ENCODE measurements at places on chromosomes 1 and 21.

DNA sequence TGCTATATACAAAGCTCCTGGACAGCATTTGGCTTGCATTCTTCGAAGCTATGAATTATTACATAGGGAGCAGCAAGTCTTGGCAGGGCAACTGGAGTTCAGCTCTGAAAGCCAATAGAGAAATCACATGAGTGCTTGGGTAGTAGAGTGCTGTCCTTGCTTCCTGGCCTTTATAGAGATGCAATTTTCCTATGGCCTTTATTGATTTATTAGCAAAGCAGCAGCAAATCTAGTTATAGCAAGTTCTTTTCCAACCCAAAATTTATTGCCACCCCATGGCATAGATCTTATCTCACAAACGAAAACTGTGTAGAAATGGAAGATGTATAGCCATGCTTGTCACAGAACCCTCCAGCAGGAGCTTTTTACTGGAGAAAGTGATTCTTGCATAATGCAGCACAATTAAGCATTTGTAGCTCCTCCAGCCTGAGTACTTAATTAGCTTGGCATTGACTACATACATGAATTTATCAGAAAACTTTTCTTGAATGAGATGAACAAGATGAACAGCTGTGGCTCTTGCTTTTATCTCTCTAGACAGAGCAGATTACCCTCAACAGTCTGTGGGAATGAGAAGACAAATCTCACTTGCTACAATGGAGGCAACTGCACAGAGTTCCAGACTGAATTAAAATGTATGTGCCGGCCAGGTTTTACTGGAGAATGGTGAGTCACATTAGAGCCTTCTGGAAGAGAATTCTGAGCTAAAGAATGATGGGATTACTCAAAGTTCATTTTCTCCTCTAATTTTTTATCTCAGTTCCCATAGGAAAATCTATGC is 170.1 kb downstream of the CRB1 start:
- DNase-seq = no peak

DNA sequence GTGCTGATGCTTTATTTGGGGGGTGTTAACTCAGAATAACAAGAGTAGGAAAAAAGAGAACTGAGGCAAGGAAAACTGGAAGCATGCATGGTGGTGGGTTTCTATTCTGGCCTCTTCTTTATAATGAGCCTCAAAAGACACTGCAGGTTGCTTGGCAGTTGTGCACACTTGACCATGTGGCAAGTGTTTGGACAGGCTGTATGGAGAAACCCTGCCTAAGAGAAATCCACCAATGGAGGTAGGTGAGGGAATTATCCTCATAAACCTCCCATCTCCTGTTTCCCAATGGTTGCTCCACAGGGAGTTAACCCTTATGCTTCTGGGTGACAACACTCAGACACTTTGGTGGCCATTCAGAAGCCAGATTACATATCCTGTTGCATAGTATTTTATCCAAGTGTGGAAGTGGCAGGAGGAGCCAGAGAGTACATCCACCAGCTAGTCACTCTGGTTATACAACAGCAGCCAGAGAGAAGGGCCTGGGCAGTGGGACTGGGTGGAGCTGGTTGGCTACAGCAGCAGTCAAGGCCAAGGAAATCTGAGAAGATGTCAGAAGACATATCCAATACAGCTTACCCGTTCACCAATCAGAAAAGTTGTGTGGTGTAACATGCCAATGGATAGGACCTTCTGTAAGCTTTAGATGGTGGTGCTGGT is 16.4 kb upstream of the VASH2 start:
- no peak for DNase-seq

DNA sequence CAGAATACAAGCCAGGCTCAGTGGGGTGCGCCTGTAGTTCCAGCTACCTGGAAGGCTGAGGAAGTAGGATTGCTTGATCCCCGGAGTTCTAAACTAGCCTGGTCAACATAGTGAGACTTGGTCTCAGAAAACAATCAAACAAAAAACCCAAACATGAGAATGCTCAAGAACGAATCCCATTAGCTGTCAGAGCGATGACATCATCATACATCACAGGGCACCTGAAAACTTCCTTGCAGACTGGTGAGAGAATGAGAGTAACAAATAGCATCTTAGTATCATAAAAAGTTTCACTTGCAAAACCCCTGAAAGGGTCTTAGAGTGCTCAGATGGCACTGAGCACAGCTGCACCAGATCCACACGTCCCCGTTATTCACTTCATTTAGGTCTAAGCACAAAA is 21.1 kb upstream of the CDCA8 start:
- no peak for DNase-seq

DNA sequence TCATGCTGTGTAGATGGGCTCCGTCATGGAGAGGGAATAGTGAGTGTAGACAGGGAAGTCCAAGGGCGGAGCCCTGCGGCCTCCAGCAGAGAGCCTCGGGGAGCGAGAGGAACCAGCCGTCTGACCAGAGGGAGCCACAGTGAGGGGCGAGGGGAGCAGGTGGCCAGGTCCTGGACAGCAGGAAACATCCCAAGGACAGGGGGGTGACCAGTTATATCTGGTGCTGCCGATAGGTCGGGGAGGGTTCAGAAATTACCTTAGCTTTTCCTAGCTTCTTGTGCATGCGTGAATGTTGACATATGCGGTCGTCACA is 46.5 kb downstream of the TRAPPC10 start:
- DNase-seq = no peak

GRCh38 chr1:54310439-54311328 is 95.5 kb downstream of the SSBP3 start:
- no peak for DNase-seq

- DNase-seq = no peak
Observed at GRCh38 chr1:68268896-68269483, 36.7 kb upstream of the WLS start.

- DNase-seq = no peak
Observed at GRCh38 chr1:53592521-53592982, 133.4 kb downstream of the DMRTB1 start.

- DNase-seq = no peak
Observed at GRCh38 chr1:50699795-50700194, 260.3 kb downstream of the FAF1 start.

GRCh38 chr1:43716559-43717281 is 9.4 kb downstream of the ST3GAL3 start:
- DNase-seq = no peak

GRCh38 chr1:214439352-214440119 is 111.9 kb downstream of the PTPN14 start:
- DNase-seq = no peak

DNA sequence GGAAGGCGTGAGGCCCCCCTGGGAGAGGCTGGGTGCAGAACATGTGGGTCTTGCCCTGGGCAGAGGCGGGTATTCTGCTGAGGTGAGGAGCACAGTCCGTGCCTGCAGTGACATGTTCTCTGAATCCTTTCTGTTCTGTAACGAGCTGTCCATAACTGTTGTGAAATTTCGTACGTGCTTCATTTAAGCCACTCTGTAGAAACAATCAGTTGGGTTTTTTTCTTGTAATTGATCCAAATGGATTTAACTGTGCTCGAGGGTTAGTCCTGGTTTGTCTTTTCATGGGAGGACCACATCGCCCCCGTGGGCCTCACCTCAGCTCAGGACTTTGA is 45.4 kb upstream of the DIP2A start:
- DNase-seq = no peak

DNA sequence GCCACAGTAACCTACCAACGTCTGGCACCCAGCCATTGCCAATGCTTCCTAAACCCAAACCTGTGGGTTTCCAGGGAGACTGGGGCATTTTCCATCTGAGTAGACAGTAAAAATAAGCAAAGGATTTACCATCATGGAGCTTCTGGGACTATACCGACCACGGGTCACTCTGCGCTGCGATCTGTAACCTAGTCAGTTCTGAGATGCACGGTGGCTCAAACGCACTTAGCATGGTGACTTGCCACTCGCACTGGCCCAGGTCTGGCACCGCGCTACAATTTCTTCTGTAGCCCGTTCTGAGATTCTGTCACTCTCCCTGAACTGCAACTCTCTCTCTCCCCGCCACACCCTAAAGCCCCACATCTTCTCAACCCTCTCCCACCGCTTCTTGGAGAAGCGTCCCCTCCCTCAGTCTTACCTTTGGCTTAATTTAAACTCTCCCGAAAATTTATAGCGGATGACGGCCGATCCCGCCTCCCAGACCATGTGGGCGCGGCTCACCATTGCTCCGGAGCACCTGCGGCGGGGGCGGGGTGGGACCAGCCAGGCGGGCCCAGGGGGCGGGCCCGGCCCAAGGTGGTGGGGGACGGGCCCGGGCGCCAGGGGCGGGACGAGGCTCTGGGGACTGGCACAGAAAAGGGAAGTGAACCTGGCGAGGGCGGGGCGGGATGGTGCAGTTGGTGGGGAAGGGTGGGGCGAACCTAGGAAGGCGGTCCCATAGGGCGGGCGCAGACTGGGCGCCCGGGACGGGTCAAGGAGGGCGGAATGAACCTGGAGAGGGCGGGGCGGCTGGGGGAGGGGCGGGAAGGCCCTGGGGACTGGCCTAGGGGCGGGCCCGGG is 493 bp upstream of the MAP3K21 start:
- DNase-seq = peak; percentile 82

DNA sequence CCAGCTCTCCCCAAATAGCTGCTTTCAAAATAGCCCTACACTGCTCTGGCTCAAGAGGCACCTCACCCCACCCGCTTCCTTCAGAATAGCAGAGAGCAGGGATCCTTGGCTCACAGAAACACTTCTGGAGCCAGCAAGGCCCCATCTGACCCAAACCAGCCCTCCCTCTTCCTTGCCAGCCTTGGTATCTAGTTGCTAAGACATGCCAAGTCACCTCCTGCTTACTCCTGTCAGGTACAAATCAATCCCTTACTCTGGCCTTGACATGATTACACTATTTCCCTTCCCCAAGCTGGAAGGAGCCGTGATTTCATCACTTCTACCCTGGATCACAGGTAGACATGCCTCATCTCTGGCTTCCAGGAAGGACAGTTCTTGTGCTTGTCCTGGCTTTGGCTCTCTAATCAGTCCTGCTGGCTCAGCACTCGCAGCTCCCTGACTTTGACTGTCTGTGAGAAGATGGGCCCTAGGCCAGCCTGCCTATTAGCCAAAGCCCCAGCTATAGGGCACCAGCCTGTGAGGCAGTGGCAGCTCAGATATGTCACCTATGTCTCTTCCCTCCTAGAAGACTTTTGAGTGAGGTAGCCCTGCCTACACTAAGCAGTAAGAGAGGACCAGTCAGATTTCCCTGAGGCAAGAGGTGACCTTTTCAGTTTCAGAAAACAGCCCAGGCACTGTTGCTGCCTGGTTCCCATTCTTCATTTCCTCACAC is 8.9 kb upstream of the MUTYH start:
- no peak for DNase-seq

- DNase-seq = no peak
Observed at GRCh38 chr1:9250411-9251381, 16.1 kb downstream of the H6PD start.

DNA sequence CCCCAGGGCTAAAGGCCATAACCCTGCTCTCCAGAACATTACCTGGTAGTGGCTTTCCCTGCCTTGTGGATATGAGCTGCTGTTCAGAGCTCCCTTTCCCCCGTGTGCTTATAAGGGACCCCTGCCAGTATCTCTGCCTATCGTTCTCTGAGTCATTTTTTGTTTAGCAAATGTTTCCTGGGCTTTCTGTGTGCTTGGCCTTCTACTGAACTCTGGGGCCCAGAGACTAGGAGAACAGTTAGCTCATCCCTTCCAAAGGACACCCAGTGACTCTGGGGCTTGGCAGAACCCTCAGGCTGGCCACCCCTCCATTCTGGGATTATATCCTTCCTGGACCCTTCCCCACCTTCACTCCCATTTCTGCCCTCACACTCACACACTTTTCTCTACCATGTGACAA is 80.8 kb upstream of the POU3F1 start:
- DNase-seq = no peak

DNA sequence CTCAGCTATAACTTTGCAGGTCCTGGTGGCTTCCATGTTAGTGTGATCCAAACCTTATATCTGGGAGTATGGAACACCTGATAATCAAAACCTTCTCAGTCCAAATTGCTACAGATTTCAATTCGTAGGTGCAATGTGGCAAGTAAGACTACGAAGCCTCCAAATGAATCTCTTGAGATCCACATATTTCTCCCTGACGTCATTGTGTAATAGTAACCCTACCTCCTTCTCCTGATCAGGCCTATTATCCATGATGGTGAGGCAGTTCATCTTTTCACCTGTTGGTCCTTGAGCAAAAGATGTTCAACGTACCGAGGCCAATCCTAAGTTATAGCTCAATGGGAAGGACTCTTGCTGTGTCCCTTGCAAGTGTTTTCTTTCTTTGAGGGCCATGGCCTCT is 115.9 kb upstream of the CHRM3 start:
- DNase-seq = no peak

- DNase-seq = no peak
Observed at GRCh38 chr1:112788561-112788960, 73.4 kb upstream of the PPM1J start.

- no peak for DNase-seq
Observed at GRCh38 chr1:113998361-113998760, 19.1 kb downstream of the OLFML3 start.

DNA sequence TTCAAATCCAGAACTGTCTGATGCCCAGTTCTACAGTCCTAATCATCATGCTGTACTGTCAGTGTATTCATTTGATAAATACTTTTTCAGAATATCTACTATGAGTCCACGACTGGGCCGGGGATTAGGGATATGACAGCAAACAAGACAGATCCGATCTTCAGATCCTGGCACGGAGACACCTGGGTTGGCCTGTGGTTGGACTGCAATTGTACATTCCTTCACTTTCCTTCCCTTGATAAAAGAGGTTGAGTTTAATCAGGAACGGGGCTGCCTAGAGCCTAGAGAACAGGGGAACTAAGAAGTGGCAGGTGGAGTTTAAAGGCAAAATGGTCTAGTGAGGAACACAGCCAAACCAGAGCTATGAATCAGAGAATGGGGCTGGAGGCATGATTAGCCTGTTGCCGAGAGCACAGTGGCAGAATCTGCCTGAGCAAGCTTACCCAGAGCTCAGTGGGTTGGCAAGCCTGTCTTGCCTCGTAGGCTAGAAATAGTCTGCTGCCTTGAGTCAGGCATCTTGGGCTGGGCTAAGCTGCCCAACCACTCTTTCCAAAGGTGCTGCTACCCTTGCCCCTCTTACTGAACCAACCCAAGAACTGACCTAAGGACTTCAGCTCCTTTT is 38.1 kb upstream of the PTCH2 start:
- no peak for DNase-seq

DNA sequence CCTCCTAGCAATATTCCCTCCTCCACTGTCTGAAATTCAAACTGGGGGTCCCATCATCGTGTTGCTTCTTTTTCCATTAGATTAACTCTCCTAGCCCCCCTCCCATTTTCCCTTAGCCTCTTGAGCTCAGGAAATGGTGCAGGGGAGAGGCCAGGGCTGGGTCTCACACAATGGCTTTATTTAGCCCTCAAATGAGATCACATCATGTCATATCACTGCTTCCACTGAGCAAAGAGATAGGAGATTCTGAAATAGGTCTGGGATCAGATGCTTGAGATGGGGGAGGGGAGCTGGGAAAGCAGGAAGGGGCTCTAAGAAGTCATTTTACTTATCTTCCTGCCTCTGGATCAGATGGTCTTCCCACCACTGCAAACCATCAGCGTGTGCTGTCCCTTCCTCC is 17.8 kb upstream of the ARHGEF2 start:
- no peak for DNase-seq
